ENCODE measurements at places on chromosomes 3 and 15.

DNA sequence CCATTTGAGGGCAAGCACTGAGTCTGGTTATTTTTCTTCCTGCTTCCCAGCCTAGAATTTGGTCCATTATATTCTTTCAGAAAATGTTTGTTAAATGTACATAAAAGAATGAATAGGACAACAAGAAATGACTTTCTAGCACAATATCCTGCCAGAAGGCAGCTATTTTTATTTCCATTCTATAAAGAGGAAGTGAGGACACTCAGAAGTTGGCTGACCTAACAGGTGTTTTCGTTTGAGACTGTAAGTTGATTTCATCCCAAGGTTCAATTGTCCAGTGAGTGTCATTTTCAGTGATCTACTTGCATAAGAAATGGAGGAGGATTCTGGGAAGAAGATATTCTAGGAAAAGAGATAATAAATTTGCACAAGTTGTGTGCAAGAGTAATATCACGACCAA lies 191.9 kb upstream of the POU1F1 start:
- no peak for DNase-seq

- no peak for DNase-seq
Measured at GRCh38 chr3:177855021-177855420, 657.7 kb upstream of the TBL1XR1 start.

DNA sequence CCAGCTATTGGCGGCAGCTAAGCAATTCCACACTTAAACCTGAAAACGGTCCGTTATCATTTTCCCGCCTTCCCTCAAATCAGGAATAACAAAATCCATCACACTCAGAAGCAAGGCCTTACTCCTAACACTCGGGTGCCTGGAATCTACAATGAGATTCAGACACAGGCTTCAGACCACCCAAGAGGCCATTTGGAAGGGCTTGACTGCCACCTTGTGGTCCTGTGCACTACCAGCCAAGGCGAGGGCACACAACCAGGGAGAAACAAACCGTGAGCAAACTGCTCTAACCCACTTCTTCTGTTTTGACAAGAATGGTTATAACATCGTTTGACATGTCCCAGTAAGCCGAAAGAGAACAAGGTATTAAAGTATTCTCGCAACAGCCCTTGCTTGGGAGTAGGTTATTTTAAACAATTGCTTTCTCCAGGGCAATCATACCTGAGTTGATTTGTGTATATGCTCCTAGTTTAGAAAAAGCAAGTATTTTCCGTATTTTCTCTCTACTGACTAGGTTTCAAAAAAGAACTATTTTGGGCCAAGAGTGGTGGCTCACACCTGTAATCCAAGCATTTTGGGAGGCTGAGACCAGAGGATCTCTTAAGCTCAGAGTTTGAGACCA lies 40.1 kb upstream of the TAFA4 start:
- peak; percentile 62 for DNase-seq

GRCh38 chr3:172903642-172904320 lies 153.3 kb downstream of the ECT2 start:
- DNase-seq: no peak

DNA sequence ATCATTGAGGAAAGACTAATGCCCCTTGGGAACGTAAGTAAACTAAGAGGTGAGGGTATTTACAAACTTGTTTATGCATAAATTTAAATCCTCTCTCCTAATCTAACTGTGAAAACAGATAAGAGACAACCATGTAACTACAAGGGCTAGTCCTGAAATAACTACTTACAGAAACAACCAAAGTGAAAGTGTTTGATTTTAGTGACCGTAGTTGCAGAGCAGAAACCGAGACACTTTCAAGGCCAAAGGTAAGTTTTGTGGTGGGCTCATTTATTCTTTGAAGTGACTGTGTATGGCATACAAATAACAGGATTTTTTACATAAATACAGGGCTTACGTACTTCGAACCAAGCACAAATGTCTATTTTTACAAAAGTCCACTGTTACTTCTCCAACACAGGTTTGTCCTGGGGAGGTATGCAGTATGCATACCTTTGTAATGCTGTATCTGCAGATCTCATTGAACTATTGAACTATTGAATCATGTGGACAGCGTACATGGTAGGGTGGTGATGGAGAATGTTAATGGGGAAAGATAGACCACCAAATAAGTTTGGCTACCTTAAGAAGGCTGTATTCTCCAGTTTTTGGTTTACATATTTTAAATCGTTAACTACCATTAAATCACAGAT lies 99.6 kb upstream of the RBMS3 start:
- DNase-seq: no peak

- no peak for DNase-seq
Measured at GRCh38 chr3:27166888-27167287, 202.3 kb downstream of the NEK10 start.

- no peak for DNase-seq
Measured at GRCh38 chr3:133138017-133138416, 99.8 kb downstream of the TMEM108 start.

DNA sequence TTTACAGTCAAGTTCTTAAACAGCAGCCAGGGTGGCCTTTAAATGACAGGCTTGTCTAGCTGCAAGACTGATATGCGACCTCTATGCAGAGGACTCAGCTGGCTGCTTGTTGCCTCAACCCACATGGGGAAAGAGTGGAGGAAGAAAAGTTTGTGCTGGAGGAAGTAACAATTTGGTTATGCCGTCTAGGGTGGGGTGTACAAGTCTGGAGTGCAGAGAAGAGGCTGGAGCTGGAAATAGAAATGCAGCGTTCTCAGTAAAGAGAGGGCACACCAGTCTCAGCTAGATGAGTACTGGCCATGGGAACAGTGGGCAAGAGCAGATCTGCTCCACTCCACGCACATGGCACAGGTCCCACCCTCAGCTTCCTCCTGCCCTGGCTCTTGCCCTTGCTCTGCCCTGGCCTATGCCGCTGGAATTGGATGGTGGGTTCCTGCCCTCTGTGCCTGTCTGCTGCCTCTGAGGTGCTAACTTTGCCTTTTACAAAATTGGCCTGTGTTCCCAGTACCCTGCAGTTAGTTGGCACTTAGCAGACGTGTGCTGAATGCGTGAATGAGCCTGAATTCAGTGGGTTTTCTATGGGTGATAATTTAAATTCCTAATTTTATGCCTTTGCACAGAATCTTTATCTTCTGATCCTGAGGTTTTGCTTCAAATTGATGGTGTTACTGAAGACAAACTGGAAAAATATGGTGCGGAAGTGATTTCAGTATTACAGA lies 59.7 kb upstream of the FURIN start:
- DNase-seq: no peak

GRCh38 chr15:27865926-27866325 lies 233.2 kb downstream of the OCA2 start:
- DNase-seq: no peak

DNA sequence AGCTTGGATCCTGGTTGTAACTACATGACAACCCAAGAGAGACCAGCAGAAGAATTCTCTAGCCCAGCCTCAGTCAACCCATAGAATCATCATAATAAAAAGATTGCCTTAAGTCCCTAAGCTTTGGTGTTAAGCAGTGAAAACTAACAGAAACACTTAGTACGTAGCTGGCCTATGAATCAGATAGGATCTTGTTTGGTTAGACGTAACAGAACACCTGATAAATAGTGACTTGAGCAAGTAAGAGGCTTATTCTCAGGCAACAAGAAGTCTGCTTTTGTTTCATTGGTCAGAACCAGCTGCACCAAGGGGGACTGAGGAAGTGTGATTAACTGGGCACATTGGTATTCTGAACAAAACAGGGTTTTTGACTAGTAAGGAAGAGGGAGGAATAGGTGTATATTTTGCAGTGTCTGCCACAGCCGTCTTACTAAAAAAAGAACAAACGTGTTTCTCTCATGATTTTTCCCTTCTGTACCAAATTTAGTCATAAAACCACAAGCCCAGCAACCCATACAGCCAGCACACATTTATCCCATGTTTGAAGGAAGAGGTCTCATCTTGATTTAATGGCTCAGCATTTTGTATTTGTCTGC lies 53.3 kb upstream of the GLCE start:
- no peak for DNase-seq

DNA sequence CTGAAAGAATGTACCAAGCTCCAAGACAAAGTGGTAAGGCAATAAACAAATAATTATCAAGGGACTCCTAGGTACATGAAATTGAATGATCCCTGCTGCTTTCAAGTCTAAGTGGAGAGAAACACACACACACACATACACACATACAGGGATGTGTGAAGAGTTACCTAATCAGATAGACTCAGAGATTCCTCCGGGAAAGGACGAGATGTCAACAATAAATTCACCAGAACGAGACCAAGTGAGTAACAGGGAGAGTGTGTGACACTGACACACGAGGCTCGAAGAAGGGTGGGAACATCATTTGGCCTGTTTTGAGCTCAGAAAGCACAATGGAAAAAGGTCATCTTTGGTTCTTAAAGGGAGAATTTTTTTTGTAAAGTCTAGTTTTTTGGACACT lies 13.4 kb downstream of the LRIG1 start:
- DNase-seq: no peak

DNA sequence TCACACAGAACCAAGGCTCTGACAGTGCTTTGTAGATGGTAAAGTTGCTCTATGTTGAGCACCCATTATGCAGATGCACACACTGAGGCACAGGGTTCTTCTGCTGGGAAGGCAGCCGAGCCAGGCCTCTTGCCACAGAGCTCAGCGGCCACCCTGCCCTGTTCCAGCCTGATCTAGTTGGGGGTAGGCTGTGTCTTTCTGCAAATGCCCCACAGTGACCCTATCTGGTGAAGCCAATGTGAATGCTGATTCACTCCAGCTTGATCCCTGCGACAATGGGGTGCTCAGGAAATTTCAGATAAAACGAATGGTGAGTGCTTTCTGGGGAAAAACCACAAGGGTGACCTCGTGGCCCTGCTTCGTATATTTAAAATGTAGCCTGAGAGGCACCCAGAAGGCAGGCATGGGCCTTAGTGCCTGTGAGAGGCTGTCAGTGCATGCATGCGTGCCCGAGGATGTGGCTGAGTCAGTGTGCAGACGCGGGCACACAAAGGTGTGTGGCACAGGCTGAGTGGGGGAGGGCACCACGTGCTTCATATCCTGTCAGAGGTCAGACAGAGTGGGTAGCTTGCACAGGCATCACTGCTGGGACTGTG lies 85.7 kb downstream of the ATP2B2 start:
- DNase-seq: no peak

DNA sequence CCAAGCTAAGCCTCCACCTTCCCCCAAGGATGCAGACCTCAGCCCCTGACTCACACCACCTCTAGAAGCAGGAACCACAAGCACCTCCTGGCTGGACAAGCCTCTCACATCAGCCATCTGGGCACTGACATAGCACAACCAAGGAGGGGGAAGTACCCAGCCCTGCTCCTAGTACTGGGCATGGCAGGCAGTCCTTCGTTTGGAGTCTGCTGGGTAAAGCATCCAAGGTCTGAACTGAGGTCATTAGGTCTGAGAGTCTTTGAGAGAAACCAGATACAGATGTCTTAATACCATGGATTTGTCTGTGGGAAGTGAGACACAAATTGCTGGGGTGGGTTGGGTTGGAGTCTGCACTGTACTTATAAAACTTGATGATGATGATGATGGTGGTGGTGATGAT lies 61.8 kb downstream of the CCDC33 start:
- DNase-seq: no peak

GRCh38 chr15:65212097-65212496 lies 824 bp upstream of the CILP start:
- peak; percentile 25 for DNase-seq

DNA sequence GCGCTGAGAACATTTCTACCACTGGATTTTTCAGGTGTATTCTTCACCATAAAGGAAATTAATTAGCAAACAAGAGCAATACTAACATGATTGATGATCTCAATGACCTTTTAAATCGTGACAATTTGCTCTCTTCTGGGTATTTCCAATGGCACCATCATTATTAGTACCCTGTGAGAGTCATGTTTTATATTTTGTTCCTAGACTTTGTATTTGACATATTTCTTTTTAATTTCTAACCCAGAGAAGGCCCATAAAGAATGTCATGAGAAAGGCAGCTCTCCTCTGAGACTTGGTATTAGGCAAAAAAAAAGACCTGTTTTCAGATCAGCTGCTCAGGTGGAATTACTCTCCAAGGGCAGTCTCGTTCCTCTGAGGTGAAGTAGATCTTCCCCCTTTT lies 1253.4 kb downstream of the ROBO2 start:
- DNase-seq: no peak

DNA sequence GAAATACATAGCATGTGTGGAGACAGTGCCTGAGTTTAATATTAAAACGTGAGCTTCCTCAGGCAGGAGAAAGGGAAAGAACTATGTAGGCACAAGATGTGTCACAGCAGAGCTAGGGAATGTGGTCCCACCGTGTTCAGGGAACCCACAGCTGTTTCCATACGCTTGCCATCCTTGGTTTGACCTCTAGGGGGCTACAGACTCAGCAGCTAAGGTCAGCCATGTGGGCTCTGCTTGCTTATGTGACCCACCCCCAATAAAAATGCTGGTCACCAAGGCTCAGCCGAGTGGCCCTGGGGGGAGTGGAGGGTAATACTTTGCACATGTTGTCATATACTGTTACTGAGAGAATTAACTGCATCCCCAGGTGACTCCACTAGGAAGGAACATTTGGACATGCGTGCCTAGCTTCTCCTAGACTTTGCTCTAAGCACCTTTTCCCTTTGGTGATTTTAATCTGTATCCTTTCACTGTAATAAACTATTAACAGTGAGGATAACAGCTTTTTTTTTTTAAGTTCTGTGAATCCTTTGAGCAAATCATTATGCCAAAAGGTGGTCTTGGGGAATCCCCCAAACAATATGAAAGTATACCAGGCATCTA lies 3.3 kb downstream of the TUBGCP5 start:
- peak; percentile 29 for DNase-seq

- peak; percentile 25 for DNase-seq
Measured at GRCh38 chr15:40471105-40471807, 472 bp downstream of the CHST14 start.

- DNase-seq: no peak
Measured at GRCh38 chr3:125496701-125497100, 23.3 kb downstream of the SNX4 start.

DNA sequence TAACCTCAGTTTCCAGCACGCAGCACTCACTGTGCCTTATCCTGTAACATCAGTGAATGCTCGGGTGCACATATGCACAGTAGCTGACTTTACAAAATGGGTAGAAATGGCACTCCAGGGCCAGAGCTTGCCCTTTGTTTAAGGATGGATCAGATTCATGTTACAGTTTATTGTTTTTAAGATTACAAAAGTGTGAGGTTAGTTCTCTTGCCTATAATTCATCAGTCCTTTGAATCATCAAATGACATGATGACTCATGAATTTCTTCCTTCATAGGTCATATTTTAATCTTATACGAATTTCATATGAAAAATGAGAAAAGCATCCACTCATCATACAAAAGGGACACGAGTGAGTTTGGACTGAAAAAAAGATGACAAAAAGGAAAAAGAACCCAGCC lies 545.3 kb downstream of the GBE1 start:
- no peak for DNase-seq

- no peak for DNase-seq
Measured at GRCh38 chr3:47761046-47761445, 20.6 kb downstream of the SMARCC1 start.

- no peak for DNase-seq
Measured at GRCh38 chr15:98769867-98770266, 121.5 kb downstream of the IGF1R start.

GRCh38 chr15:77715051-77715450 lies 82.3 kb upstream of the LINGO1 start:
- no peak for DNase-seq

Measured in SW480 (cell line).